ENCODE measurements at places on chromosomes 7 and 10.

GRCh38 chr10:13231190-13231589 lies 3.0 kb downstream of the UCMA start:
- no peak for DNase-seq

DNA sequence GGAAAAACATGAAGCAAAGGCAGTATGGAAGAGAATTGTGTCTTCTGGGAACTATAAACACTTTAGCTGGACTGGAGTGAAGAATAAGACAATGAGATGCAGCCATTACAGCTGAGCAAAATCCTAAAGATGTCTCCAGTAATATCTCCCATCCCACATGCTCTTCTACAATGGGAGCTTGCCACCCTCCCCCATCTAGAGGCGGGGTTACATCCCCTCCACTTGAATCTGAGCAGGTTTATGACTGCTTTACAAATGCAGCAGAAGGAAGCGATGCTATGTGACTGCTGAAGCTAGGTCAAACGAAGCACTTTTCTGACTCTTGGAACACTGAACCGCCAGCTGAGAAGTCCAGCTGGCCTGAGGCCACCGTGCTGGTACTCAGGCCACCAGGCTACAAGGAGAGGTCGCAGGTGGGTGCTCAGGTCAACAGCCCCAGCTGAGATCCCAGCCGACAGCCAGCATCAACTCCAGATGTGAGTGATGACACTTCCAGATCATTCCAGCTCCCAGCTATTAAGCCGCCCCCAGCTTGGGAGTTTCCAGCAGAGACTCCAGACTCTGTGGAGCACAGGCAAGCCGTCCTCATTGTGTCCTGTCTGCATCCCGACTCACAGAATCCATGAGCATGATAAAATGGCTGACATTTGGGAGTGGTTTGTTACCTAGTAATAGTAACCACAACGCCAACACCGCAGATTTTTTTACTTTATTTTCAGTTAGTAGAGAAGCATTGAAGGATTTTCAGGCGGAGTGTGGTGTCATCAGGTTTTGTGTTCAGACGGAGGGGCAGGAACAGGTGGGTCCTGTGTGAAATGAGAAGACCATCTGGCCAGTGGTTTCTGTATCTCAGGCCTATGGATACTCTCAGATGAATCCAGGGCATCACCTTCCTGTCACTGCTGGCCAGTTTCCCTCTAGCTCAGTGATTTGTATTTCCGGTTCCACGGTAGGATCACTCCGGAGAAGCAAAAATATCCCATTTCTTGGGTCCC lies 89.3 kb downstream of the NPY start:
- DNase-seq = no peak

- no peak for DNase-seq
Observed at GRCh38 chr10:21673668-21674067, 139.6 kb downstream of the MLLT10 start.

DNA sequence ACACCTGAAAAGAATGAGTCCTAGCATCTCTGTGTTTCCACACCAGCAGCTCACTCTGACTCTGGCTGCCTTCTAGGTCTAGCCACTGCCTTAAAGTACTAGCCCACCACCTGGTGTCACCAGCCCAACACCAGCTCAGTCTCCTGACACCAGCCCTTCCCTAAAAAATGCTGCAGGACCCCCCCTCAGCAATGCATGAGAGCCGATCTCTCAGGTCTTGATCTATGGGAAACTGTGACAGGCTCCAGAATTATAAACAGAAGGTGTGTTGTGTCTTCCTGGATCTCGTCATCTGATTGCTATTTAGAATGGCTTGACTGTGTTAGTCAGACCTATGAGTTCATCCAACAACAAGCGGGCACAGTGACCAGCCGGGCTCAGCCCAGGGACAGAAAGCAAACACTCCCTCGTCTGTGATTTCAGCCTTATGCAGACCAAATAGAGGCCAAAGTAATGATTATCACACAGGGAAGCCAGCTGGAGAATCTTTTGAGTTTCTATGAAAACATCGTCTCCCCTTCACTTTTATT lies 66.6 kb downstream of the CUBN start:
- DNase-seq = peak; percentile 60

GRCh38 chr10:115103700-115104099 lies 10.5 kb downstream of the ATRNL1 start:
- DNase-seq = no peak

DNA sequence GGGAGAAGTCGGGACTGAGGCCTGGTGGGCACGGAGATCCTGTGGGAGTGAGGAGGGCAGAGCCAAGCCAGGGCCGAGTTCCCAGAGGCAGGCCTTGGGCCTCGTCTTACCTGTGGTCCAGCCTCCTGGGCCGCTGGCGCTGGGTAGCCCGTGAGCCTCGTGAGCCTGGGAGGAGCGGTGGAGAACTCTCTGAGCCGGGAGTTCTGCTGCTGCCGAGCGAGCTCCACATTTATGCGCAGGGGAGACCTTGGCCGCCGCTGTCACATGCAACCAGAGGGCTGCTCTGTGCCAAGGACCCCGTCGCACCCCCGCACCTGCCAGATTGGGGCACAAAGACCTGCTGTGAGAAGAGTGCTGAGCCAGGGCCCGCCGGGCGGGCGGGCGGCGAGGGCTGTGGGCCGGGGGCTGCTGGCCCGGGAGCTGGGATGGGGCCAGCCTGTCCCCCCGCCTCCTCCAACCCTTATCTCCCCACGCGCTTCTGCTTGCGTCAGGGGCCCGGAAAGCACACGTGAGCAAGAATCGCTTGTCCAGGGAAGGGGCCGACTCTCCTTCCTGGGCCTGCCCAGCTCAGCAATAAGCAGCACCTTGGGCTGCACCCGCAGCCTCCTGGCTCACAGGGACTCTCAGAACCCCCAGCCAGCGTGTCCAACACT lies 10.2 kb downstream of the VENTX start:
- no peak for DNase-seq

GRCh38 chr7:127317447-127317961 lies 64.8 kb upstream of the GRM8 start:
- no peak for DNase-seq

DNA sequence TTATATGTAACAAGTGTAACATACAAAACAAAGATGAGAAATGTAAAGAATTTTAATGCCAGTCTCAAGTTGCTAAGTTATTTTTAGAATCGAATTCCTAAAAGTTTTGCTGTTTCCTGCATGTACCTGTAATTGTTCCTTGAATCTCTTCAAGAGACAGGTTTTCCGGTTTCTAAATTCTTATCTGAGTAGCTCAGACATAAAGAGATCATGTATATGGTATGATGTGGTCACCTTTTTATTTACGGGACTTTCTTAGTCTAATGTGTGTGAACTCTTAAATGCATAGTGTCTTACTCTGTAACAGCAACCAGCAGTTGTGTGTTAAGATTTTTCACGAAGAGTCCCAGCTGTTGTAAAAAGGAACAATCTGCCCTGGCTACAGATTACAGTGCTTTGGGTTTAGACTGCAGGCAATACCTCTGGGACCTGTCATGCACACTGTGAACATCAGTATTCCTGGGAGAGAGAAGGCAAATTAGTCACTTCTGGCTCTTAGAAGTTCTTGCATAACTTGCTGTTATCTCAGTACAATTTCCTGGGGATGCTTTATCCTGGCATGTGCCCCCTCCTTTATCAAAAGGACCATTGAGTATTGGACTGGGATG lies 263.4 kb downstream of the BICC1 start:
- no peak for DNase-seq

DNA sequence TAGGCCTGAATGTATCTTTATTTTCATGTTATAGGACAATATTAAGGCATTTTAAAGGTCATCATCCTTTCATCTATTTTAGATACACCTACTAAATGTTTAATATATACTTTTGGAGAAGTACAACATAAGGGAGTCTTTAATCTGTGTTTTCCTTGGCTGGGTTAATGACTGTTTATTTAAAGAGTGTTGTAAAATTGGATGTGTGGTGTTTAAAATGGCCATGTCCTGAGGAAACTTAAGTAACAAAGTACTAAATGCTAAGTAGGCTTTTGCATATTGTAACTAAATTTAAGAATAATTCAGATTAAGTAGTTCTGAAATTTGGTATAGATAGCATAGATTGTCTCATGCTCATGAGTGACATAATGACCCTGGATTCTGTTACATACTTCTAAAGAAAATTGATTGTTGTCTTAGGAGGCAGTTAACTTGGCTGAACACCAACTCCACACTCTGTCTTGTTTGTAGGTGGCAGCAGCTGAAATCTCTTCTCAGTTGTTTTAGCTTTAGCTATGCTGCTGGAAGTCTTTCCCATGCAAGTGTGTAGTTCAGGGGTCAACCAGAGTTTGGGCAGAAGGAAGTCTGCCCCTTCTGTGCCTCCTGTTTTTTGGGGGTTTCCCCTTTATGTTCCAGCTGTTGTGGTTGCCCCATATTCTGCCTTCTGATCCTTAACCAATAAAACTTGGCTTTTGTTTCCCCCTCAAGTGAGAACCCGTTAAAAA lies 29.2 kb downstream of the DLD start:
- no peak for DNase-seq

- no peak for DNase-seq
Observed at GRCh38 chr7:44990109-44991023, 9.6 kb upstream of the CCM2 start.

DNA sequence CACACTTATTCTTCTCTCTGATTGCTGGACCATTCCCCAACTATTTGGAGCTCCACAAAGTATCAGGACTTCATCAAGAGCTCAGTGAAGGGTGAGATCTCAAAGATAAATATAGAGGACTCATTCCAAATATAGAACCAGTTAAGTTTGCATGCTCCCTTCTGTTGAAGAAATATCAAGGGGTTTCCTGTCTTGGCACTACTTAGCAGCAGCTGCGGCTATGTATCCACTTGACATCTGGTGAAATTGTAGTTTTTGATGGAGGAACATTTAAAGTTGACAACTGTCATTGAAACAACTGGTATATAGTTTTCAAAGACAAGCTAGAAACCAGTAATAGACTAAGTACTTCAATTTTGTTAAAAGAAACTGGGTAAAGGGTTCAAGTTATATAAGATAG lies 1.0 kb upstream of the SPAG6 start:
- DNase-seq = no peak

DNA sequence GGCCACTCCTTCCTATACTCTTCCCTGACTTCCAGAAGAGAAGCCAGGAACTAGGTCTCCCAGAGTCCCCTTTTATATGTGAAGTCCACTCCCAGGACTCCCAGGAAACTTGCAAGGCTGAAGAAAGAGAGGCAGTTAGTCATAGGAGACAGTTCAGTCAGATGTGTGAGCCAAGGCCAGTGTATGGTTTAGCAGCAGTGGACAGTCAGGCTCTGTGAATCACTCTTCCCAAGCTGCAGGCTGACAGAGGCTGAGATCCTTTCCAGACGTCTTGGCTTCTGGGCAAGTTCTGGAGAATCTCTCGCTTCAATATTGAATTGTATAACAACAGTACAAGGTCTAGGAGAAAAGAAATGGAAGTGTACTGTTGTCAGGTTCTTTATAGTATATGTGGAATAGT lies 26.9 kb downstream of the BLVRA start:
- peak; percentile 60 for DNase-seq

DNA sequence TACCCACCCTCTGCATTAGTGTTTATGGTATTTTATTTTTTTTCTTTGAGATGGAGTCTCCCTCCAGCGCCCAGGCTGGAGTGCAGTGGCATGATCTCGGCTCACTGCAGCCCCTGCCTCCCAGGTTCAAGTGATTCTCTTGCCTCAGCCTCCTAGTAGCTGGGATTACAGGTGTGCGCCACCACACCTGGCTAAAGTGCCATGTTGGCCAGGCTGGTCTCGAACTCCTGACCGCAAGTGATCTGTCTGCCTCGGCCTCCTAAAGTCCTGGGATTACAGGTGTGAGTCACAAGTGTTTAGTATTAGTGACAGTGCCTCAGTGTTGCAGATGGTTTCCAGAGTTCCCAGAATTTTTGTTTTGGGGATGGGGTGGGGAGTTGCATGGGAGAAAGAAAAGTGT lies 120.3 kb downstream of the NPY start:
- DNase-seq = no peak

DNA sequence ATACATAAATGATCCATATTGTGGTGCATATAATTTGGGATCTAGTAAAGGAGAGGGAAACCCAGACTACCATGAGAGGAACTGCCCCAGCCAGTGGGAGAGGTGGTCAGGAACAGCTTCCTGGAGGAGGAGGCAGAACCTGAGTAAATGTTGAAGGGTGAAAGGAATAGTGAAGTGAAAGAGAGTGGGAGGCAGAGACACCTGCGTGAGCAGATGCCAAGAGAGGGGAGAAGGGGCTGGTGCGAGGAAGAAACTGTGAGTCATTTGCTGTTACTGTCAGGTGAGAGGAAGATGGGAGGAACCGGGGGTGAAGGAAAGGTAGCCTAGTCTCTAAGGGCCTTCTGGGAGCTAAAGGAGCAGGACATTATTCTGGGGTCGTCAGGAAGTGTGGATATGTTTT lies 294.8 kb downstream of the GRID1 start:
- no peak for DNase-seq

DNA sequence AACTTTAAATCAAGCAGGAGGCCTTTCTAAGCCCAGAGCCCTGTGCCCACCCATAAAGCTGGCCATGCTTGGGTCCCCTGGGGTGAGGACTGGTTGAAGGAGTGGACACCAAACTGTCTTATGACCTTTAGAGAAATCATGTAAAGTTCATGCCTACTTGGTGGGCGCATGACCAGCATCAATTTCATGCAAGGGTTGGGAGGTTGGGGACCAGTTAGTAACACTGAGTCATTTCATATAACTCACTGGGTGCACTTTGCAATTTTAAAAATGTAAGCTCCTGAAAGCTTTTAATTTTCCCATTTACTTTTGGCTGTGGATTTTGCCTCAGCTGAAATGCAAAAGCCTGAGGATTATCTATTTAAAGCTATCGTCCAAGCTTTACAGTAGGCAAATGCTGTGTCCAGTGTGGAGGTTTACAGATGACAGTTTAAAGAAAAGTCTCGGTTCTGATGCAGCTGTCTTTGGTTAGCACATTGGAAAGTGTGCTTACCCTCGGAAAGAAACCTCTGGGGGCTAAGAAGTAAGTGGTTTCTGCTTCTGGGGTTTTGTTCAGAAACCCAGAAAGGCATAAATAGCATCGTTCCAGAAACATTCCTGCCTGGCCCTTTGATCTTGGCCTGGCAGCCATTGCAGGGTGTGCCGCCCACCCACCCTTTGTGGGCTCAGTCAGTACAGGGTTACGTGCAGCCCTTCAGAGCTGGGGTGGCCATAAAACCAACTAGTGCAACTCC lies 48.8 kb upstream of the CHST15 start:
- no peak for DNase-seq

DNA sequence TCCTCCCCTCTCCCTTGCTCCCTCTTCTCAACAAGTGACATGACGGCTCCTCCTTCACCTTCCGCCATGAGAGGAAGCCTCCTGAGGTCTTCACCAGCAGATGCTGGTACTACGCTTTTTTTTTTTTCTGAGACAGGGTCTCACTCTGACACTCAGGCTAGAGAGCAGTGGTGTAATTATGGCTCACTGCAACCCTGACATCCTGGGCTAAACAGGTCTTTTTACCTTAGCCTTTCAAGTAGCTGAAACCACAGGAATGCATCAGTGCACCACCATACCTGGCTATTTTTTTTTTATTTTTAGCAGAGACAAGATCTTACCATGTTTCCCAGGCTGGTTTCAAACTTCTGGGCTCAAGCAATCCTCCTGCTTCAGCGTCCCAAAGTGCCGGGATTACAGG lies 43.6 kb downstream of the MDH2 start:
- DNase-seq = no peak

GRCh38 chr7:40546616-40547501 lies 412.1 kb downstream of the SUGCT start:
- DNase-seq = no peak

All from BJ (cell line).